C1 segment of cervical spinal cord (tissue), 14 donors: ENCODE measurements at places on chromosomes 7 and 10.

GRCh38 chr10:104123397-104123796 is 1.4 kb downstream of the SFR1 start:
- no peak for DNase-seq

- DNase-seq: peak; percentile 10
These were observed 119.0 kb upstream of the SORCS3 start for GRCh38 chr10:104521901-104522694.

DNA sequence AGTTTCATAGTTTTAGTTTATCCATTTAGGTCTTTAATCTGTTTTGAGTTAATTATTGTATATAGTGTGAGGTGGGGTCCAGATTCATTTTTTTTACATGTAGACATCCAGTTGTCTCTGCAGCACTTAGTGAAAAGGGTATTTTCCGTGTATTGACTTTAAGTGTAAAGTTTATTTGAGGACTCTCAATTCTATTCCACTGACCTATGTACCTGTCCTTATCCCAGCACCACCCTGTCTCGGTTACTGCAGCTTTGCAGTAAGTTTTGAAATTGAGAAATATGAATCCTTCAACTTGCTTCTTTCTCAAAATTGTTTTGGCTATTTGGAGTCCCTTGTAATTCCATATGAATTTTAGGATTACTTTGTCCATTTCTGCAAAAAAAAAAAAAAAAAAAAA is 29.8 kb downstream of the FHIP2A start:
- no peak for DNase-seq

- DNase-seq: peak; percentile 31
These were observed 551 bp downstream of the WASL start for GRCh38 chr7:123748171-123748733.

GRCh38 chr10:10527861-10528562 is 489.7 kb upstream of the CELF2 start:
- no peak for DNase-seq

DNA sequence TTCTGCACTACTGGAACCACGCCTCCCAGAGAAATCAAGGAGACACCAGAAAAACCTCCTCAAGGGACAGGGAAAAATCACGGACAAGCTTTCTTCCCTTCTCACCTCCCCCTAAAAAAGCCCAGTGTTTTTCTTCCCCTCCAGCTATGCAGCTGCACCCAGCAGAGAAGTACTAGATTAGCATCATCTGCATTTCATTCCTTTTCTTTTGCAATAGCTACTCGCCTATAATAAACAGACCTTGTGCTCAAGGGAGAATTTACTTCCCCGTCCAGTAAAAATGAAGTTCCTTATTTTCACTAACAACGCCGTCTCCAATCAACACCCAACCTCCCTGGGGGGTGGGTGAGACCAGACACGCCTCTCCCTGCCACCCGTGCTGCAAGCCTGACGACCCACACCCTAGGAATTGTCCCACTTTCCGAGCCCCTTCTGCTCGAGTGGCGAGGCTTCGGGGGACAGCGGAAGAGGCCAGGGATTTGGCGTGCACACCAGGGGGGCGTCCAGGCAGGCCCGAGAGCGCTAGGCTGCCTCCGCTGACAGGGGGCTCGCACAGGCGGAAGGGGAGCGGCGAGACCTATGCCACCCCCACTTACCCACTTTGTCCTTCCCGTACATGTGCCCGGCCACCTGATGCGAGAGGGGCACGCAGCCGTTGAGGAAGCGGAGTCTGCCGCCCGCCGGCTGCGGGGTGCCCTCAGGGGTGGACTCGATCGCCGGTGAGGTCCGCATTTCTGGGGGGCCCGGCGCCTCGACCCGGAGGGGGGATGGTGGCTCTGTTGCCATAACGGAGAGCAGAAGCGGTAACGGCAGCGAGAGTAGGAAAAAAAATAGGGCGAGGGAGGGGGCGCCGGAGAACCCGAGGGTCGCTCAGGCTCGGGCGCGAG is 625 bp downstream of the IPMK start:
- peak; percentile 74 for DNase-seq

DNA sequence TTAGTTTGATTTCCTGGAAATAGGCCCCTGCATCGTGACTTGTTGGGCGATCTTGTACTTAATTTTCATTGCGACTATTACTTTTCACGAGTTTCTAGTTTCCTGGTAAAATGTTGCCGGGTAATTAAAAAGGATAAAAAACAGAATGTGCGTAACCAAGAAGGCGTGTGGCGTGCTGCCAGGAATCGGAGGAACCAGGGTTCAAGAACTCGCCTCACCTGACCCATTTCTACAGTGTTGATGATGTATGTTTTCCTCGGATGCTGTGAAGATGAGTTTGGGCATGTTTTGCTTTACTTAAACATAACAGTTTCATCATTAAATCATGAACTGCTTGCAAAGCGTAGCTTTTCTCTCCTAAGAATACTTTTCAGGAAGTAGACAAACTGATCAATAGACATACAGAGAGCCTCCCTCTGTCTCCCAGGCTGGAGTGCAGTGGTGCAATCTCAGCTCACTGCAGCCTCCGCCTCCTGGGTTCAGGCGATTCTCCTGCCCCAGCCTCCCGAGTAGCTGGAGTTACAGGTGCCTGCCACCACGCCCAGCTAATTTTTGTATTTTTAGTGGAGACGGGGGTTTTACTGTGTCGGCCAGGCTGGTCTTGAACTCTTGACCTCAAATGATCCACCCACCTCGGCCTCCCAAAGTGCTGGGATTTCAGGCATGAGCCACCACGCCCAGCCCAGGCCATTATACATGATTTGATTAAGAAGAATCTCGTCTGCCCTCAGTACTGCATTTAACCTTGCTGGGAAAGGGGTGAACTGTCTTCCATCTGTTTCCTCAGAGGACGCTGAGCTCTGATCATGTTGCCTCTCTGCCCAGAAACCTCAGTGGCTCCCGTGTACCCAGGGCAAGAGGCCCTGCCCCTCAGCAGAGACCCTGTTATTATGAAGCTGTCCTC is 9.1 kb downstream of the FOXK1 start:
- no peak for DNase-seq

- DNase-seq: no peak
These were observed 26.0 kb upstream of the VAX1 start for GRCh38 chr10:117163954-117164548.

DNA sequence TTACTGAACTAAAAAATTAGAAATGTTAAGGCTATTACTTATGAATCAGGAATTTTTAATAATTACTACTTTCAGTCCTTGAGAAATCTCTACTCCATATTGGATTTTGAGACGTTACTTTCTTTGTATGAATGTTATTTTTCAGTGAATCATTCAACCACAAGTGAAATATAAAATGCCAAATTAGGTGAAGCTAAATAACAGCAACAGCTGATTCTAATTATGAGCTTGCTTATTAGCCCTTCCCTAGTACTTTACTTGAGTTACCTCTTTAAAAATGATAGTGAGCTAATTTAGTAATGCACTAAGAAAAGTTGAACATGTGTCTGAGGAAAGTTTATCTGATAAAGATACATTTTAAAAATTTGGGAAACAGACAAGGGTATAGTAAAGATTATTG is 51.4 kb downstream of the PCGF5 start:
- DNase-seq: no peak

DNA sequence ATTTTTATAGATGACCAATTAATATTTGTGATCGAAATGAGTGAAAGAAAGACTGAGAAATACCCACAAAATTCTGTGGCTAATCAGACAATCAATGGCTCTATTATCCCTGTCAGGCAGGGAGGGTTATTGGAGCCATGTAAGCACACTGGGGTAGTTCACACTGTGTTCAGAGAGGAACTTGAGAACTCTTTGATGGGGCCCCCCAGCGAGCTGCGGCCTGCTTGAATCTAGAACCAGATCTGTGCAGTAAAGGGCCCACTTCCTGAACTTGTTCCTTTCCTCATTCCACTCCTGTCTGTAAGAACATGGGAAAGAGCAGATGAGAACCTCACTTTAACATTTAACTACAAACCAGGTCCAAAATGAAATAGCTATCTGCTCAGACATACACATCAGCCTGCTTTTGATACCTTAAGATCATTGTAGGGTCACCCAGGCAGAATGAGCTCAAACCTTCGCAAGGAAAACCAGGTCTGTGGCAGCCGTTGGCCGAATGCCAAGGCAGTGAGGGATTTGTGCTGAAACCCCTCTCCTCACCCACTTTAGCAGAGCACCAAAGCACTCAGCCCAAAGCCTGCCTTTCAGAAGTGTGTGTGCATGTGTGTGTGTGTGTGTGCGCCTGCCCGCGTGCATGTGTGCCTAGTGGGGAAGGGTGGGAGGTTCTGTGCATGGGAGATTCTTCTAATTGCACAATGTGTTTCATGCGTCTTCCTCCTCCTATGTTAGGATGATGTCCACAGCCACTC is 365.6 kb upstream of the MGMT start:
- DNase-seq: no peak

- no peak for DNase-seq
These were observed 88.3 kb downstream of the GALNT17 start for GRCh38 chr7:71220210-71220695.

DNA sequence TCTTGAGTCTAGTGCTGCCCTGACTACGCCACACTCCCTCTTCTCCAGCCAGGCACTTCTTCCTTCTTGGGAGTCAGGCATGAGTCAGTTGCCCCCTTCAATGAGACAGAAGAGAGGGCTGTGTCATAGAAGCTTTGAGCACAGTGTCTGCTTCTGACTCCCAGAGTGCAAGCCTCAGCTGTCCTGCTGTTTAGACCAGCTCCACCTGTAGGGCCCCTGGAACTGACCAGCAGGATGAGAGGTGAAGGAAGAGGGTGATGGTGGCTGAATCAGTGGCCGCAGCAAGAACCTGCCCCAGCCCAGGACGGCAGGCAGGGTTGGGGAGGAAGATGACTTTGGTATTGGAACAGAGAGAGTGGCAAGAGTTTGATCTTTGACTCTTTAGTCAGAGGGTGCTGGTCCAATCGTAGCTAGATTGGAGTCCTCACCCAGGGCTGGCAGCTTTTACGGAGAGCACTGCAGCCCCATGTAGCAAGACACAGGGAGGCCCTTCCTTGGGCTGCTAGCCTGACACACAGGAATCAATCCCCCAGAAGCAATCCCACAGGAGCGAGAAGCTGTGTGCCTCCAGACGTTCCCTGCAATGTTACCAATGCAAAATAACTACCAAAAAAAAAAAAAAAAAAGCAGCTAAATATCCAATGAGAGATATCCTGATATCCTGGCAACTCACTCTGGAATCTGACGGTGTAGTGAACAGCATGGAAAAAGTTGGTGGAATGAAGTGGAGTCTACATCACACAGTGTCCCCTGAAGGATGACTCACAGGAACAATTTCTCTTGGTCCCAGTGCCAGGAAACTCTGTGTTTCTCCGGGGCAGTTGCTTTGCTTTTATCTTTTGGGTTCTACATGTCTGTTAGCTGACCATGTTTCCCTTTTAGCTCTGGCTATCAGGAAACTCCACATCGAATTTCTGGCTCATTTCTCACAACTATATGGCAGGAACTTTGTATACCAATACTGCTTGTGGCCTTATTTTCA is 6.9 kb downstream of the C10orf62 start:
- peak; percentile 22 for DNase-seq

DNA sequence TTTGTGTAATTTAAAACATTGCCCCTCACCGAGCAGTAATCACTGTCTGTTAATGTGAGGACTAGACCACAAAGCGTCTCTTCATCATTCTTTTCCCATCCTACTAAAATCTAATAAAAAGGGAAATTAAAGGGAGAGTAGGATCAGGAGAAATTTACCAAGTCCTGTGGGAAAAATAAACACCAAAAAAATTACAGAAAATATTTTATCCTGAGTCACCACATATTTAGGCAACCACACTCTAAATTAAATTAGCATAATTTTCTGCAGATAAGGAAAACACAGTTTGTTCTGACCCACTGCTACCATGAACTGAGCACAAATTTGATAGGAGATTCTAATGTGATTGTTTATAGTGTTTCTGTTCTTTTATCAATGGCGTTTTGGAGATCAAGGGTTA is 49.3 kb downstream of the CCDC6 start:
- DNase-seq: no peak

GRCh38 chr7:28433699-28434219 is 21.4 kb downstream of the CREB5 start:
- no peak for DNase-seq

GRCh38 chr10:42111661-42112330 is 526.6 kb downstream of the ZNF33B start:
- no peak for DNase-seq

- DNase-seq: no peak
These were observed 23.7 kb upstream of the DDC start for GRCh38 chr7:50588937-50589336.

DNA sequence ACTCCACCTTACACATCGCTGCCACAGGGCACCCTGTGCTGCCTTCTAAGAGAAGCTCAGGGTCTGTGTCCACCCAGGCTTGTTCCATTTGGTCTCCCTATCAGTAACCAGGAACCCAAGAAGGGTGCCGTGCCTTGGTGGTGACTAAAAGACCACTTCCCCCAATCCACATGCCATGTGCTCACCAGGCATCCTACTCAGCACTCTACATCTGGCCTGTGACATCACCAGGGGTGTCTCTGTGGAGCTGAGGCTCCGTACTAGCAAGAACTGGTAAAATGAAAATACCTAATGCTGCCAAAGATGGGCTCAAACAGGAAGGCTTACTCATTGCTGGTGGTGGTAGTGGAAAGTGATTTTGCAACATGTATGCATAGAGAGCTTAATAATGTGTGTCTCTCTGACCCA is 19.0 kb upstream of the C10orf71 start:
- no peak for DNase-seq

DNA sequence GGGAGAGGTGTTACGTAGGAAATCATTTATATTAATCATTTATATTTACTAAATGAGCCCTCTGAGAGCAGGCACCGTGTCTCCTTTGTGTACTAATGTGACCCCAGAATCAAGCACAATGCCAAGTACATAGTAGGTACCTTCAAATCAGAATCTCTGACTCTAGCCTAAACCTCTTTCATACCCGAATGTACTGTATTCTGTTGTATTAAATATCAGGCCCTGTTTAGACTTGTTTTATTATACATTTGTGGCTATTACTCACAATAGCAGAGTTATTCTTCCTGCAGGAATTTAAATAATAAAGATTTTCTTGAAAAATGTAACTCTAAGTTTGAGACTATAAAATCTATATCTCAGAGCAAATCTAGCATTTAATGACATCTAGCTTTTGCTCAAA is 297.3 kb downstream of the EXOC4 start:
- no peak for DNase-seq
